ENCODE measurements at places on chromosomes 4 and X. TPM values are rescaled to one million over a fixed set of nuclear protein-coding genes. Genes with fewer than 3 reads are reported as not detected.
A peak's percentile ranks its signal among the peaks of the same experiment; 100 is the strongest.

GRCh38 chr4:90184560-90184959, 57.4 kb downstream of the CCSER1 start:
- no peak for DNase-seq
- H3K27ac ChIP-seq: no peak overlapping the region
- no peaks in the 10 kb centered on the region for H3K36me3 ChIP-seq
- no peaks in the 10 kb centered on the region for H3K27me3 ChIP-seq

- H3K27me3 ChIP-seq: peaks cover 4% of the 10 kb centered on the region
- H3K4me3 ChIP-seq: no peak overlapping the region
- no peak overlapping the region for H3K27ac ChIP-seq
- H3K36me3 ChIP-seq: no peaks in the 10 kb centered on the region
- DNase-seq: no peak
- H3K4me1 ChIP-seq: no peaks in the 10 kb centered on the region
These were observed 164.6 kb downstream of the PRKX start for GRCh38 chrX:3548765-3549391.

- no peak for DNase-seq
- no peaks in the 10 kb centered on the region for H3K4me1 ChIP-seq
- H3K36me3 ChIP-seq: no peaks in the 10 kb centered on the region
- H3K27me3 ChIP-seq: no peaks in the 10 kb centered on the region
- no peak overlapping the region for H3K4me3 ChIP-seq
These were observed 32.8 kb upstream of the GLRB start for GRCh38 chr4:157043131-157043530.

DNA sequence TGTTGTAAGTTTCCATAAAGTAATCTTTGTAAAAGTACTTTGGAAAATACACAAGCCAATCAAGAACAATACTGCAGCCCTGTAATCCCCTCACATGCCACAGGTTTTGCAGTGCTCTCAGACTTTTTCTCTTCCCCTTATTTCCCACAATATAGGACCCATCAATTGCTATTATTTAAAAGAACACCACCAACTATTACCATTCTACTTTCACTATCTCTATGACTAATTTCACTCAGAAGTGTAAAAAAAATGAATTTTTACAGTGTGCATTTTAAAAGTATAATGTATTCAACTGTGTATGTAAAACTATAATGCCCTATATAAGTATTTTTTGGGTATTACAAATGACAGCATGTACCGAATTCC, 1.7 kb downstream of the ATP8A1 start:
- DNase-seq: no peak
- peak overlapping the region; percentile 82 for H3K27ac ChIP-seq
- peak overlapping the region; percentile 89 for H3K4me3 ChIP-seq

GRCh38 chr4:83170952-83171399, 56.4 kb upstream of the PLAC8 start:
- H3K4me3 ChIP-seq: no peak overlapping the region
- H3K27me3 ChIP-seq: no peaks in the 10 kb centered on the region
- peaks cover 8% of the 10 kb centered on the region for H3K4me1 ChIP-seq
- no peak overlapping the region for H3K27ac ChIP-seq

GRCh38 chr4:95957054-95957453, 117.2 kb downstream of the PDHA2 start:
- no peak overlapping the region for H3K4me3 ChIP-seq
- no peaks in the 10 kb centered on the region for H3K4me1 ChIP-seq
- H3K27ac ChIP-seq: no peak overlapping the region
- no peaks in the 10 kb centered on the region for H3K27me3 ChIP-seq
- DNase-seq: no peak

DNA sequence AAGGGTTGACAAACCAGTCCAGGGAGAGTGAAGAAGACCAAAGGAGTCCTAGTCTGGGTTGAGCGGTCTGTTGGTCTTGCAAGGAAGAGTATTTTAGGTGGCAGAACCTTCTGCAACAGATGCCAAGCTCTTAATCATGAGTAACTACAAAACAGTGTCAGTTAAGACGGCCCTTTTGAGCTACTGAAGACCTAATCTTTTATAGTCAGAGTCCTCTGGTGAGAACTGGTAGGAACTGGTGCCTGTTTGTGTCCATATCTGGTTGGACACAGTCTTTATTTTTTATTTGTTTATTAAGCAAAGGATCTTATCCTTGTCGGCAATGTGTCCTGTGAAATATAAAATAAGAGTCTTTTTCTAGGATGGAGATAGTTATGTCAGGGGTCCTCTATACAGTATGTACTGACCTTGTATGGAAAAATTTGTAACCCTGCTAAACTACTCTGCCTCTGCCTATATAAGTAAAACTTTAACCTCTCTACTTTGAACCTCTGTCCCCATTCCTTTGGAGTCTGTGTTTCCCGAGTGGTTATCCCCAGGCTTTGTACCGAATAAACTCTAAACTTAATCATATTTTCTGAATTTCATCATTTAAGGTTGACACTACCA, 47.1 kb downstream of the FAM13A start:
- no peaks in the 10 kb centered on the region for H3K4me1 ChIP-seq
- peaks cover 4% of the 10 kb centered on the region for H3K36me3 ChIP-seq
- H3K27ac ChIP-seq: no peak overlapping the region
- no peak overlapping the region for H3K4me3 ChIP-seq
- no peak for DNase-seq

DNA sequence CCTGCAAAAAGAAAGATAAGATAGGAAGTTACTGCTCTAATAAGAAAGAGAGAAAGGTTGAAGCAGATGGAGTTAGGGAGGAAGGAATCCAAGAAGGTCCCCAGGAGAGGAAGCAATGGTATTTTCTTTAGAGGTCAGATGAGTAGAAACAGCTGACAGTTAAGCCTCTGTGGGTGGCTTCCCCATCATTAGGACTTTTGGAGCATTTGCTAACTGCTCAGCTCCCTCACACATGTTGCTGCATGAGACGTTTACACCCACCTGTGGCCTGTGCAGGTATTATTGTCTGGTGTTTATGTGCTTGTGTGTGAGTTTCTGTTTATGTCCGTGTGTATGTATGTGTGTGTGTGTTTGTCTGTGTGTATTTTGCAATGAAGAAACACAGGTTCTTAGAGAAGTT, 346.8 kb downstream of the RAB28 start:
- H3K27ac ChIP-seq: no peak overlapping the region
- H3K4me3 ChIP-seq: no peak overlapping the region
- H3K27me3 ChIP-seq: no peaks in the 10 kb centered on the region
- no peaks in the 10 kb centered on the region for H3K36me3 ChIP-seq
- DNase-seq: no peak
- no peaks in the 10 kb centered on the region for H3K4me1 ChIP-seq

Gene TCP11X1
- not detected for total RNA-seq

DNA sequence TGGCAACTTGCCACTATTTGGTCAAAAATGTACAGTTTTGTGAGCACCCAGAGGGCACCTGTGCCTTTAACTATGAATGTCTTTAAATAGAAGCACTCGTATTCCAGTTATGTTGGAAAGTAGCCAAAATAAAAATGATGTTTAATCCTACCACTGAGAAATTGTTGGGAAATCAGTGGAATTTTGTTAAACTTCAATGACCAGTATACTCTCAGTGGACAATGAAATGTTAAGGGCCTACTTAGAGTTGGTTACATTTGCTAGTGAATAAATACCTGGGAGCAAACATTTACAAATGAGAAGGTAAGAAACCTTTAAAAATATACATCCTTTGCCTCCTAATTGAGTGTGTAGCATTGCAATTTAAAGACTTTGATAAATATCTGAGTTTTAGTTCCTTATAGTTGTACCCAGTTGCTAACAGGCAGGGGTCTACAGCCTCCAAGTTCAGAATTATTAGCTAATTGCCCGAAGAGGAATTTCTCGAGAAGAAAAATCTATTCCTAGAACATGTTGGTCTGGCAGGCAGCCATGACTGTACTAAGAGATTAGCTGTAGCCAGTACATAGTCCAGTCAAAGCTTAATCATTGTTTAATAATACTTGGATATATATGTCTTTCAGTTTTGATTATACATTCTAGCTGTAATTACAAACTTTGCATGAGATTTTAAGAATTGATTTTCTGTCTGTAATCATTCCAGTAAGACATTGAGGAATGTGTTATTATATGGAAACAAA, 93.2 kb downstream of the IL1RAPL2 start:
- no peaks in the 10 kb centered on the region for H3K36me3 ChIP-seq
- no peak for DNase-seq
- H3K4me1 ChIP-seq: no peaks in the 10 kb centered on the region
- no peak overlapping the region for H3K4me3 ChIP-seq
- no peaks in the 10 kb centered on the region for H3K27me3 ChIP-seq

DNA sequence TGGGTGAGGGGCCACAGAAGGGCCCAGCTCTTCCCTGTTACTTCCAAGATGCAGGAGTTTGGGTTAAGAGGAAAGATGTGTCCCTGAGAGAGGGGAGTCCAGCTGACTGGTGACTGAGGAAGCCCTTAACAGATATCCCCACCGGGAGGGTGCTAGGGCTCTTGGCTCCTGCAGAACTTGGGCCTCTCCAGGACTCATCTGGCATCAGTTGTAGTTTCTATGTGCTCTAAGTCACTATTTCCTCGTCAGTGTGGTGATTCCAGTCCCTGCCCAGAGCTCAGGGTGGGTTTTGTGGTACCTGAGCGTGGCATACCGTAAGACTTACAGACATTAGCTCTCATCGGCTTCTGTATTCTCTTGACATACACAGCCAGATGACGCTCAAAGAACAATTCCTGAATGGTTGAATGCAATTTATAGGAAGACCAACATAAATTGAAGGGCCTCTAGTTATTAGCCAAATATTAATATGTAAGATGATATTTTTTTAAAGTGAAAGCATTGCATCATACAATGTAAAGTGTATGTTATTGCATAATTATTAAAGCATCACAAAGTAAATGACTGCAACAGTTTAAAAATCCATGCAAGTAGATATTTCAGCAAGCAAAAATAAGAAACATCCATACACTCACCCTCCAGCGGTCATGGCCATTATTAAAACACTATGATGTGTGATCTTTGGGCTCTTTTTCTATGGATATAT, 195.5 kb downstream of the PTTG2 start:
- DNase-seq: peak; percentile 15
- H3K4me3 ChIP-seq: no peak overlapping the region
- no peaks in the 10 kb centered on the region for H3K27me3 ChIP-seq
- no peaks in the 10 kb centered on the region for H3K36me3 ChIP-seq

GRCh38 chr4:172776203-172776861, 392.3 kb upstream of the GALNT7 start:
- H3K27me3 ChIP-seq: no peaks in the 10 kb centered on the region
- no peak for DNase-seq
- no peak overlapping the region for H3K4me3 ChIP-seq
- H3K36me3 ChIP-seq: no peaks in the 10 kb centered on the region

Gene BMX
- total RNA-seq: not detected

DNA sequence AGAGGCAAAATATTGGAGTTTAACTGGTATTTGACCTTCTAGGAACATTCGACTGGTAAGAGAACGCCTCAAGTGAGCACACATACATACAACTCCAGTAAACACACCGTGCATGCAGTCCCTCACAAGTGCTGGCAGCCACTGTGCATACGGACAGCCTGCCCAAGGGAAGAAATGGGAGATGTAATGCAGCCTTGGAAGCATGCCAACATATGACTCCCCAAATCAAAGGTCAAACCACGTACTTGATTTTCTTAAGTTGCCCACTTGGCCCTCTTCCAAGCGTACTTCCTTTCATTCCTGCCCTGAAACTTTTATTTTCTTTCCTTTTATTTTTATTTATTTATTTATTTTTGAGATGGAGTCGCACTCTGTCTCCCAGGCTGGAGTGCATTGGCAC, 206.6 kb downstream of the SPRY1 start:
- no peak overlapping the region for H3K4me3 ChIP-seq
- H3K27me3 ChIP-seq: no peaks in the 10 kb centered on the region
- H3K4me1 ChIP-seq: peaks cover 32% of the 10 kb centered on the region
- DNase-seq: no peak

Gene PNMA6F
- not detected for total RNA-seq

DNA sequence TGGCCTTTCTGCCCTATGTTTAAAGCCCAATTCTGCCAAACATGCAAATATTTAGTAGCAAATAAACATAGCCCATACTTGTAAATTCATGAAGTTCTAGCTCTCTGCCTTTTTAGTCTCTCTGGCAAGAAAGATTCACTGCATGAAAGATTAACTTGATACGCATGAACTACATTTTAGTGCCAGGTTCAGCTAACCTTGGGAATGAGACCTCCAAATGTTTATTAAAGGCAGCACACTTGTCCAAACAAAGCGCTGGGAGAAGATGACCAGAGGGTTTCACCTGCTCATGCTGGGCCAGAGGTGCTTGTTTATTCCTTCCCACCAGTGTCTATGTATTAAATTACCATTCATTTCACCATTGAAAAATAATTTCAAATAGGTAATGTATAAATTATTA, 44.5 kb upstream of the IL1RAPL1 start:
- H3K4me3 ChIP-seq: no peak overlapping the region
- H3K4me1 ChIP-seq: no peaks in the 10 kb centered on the region
- no peaks in the 10 kb centered on the region for H3K36me3 ChIP-seq
- no peak overlapping the region for H3K27ac ChIP-seq
- DNase-seq: no peak
- H3K27me3 ChIP-seq: no peaks in the 10 kb centered on the region

DNA sequence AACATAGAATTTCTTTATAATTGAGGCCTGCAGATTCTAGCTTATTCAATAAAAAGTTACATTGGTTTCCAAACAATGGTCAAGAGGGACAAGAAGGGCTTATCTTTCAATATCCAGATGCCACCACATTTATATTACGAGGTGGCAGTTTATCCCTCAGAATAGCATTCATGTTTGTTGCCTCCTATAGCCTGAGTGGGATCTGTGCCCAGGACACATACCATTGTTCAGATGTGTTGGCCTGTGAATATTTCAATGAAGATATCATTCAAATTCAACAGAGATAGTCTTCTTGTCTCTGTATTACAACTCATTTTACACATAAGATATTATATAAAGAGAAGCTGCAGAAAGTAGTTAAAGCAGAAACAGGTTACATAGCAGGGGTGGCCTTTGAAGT, 20.5 kb downstream of the GLRB start:
- H3K36me3 ChIP-seq: no peaks in the 10 kb centered on the region
- no peak overlapping the region for H3K27ac ChIP-seq
- no peaks in the 10 kb centered on the region for H3K4me1 ChIP-seq

DNA sequence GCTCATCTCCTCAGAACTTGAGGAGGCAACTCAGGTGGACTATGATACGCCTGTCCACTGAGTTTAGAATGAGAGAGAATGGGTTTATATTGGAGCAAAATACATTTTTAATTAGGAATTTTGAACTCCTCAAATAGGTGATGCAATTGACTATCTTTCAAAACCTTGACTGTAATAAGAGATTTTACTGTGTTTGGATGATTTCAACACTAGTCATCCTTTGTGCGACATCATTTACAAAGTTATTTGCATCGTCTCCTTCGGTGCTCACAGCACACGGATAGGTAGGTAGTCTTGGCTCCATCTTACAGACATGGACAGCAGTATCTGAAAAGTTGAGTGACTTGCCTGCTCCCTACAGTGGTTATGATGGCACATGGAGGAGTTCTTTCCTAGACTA, 67.0 kb downstream of the AASDH start:
- H3K27ac ChIP-seq: no peak overlapping the region
- H3K36me3 ChIP-seq: no peaks in the 10 kb centered on the region
- no peak overlapping the region for H3K4me3 ChIP-seq

Data from activated CD4-positive, alpha-beta memory T cell treated with anti-CD3 and anti-CD28 coated beads for 36 hours (primary cell).